T-cell (primary cell): ENCODE measurements at places on chromosomes 11 and 22. TPM values are rescaled to one million over a fixed set of nuclear protein-coding genes. Genes with fewer than 3 reads are reported as not detected.
A peak's percentile ranks its signal among the peaks of the same experiment; 100 is the strongest.

DNA sequence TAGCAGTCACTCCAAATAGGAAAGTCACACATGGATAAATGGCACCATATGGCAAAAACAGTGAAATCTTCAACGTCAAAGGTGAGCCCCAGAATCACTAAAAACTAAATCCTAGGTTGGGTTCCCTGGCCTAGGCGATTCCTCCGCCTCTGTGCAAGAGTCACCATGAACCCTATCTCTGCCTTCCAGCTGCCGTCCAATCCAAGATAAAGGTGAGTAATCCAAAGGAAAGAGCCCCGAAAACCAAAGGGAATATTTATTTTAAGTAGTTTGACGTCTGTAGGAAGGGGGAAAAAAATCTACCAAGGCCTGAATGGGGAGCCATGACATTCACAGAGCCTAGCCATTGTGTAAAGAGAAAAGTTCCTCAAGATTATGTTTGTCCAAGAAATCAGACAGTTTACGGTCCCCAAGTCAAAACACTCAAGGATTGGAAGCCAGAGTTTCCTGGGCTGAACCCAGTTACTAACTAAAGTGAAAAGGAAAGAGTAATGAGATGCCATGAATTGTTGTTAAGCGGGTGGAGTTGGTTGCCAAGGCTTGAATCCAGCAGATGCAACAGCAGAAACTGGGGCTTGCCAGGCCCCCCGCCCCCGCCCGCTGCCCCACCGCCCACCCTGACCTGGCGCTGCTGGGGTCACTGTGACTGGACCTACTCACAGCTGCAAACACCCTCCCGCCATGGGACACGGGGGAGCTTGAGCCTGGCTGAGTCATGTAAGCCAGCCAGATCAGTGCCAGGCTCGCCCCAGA is 39.7 kb upstream of the ETS1 start:
- H3K4me3 ChIP-seq: no peak overlapping the region
- DNase-seq: no peak
- H3K27me3 ChIP-seq: no peaks in the 10 kb centered on the region
- H3K4me1 ChIP-seq: peaks cover 84% of the 10 kb centered on the region
- H3K36me3 ChIP-seq: no peaks in the 10 kb centered on the region

The TPBGL gene
- total RNA-seq: 0.47 TPM

The KCNQ1 gene
- 32.9 TPM for total RNA-seq

The C11orf87 gene
- not detected for total RNA-seq

- no peaks in the 10 kb centered on the region for H3K36me3 ChIP-seq
- no peak overlapping the region for H3K27ac ChIP-seq
- H3K4me3 ChIP-seq: no peak overlapping the region
- no peaks in the 10 kb centered on the region for H3K4me1 ChIP-seq
- no peaks in the 10 kb centered on the region for H3K27me3 ChIP-seq
- no peak for DNase-seq
Observed at GRCh38 chr11:123211149-123211852, 16.3 kb upstream of the CLMP start.

DNA sequence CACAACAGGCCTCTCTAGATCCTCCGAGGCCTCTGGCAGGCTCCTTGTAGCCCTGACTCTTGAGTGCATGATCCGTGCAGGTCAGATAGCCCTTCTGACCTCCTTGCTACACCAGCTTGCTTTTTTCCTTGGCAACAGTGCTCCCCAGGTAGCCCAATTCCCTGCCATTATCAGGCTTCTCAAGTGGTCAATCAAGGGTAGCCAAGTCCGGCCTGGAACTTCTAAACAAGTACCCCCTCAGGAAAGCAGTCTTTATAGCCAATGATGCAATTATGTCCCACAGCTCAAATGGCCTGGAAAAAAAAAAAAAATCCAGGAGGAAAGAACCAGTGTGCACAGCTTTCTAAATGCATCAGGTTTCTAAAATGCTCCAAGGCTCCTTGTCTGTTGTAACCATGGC is 59.8 kb downstream of the TENM4 start:
- no peak overlapping the region for H3K27ac ChIP-seq
- H3K4me1 ChIP-seq: no peaks in the 10 kb centered on the region
- H3K27me3 ChIP-seq: no peaks in the 10 kb centered on the region
- no peak overlapping the region for H3K4me3 ChIP-seq
- DNase-seq: no peak

DNA sequence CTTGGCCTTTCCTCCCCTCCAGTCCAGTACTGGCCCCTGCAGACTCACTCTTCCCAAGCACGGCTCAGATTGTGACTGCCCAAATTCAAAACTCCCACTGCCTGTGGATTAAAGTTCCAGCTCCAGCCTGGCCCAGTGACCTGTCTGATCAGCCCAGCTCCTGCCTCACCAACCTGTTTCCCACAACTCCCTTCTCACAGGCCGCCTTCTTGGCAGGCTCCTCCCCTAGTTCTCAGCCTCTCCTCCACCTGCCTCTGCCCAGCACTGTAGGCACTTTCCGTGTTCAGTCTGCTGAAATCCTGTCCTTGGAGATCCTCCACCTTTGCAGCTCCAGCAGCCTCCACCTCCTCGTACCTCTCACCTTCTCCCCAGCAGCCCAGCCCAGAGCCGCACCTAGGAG is 68.6 kb downstream of the MICAL2 start:
- H3K27ac ChIP-seq: no peak overlapping the region
- no peak overlapping the region for H3K4me3 ChIP-seq
- no peak for DNase-seq
- H3K4me1 ChIP-seq: no peaks in the 10 kb centered on the region
- H3K36me3 ChIP-seq: no peaks in the 10 kb centered on the region

GRCh38 chr22:47202819-47203553 is 440.5 kb downstream of the TBC1D22A start:
- no peak overlapping the region for H3K27ac ChIP-seq
- H3K4me1 ChIP-seq: no peaks in the 10 kb centered on the region
- H3K4me3 ChIP-seq: no peak overlapping the region

DNA sequence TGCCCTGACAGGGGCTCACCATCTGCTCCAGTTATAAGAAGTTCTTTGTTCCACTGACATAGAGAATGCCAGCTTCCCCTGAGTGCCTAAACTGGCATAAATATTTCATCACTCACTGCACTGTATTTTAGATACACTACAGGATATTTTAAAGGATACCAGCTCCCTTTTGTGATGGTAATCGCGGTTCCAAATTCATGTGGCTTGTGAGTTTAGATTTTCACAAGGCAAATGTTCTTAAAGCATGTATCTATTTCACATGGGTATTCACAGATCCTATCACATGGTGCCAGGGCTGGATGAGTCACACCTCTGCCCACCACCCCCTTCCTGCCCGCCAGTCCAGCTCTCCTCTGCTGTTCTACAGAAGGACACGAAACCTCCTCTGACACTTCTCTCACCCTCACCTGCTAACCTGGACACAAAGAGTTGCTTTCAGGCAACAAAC is 105.5 kb downstream of the KCNC1 start:
- H3K36me3 ChIP-seq: peaks cover 3% of the 10 kb centered on the region
- H3K4me3 ChIP-seq: no peak overlapping the region
- H3K4me1 ChIP-seq: no peaks in the 10 kb centered on the region
- H3K27ac ChIP-seq: no peak overlapping the region

- H3K27ac ChIP-seq: no peak overlapping the region
- no peaks in the 10 kb centered on the region for H3K36me3 ChIP-seq
- DNase-seq: no peak
- peak overlapping the region; percentile 38 for H3K4me3 ChIP-seq
- peaks cover 49% of the 10 kb centered on the region for H3K27me3 ChIP-seq
Observed at GRCh38 chr11:8020244-8020597, 33.1 kb downstream of the EIF3F start.

The ST13 gene
- 135 TPM for total RNA-seq

- no peak for DNase-seq
- no peak overlapping the region for H3K27ac ChIP-seq
- no peaks in the 10 kb centered on the region for H3K27me3 ChIP-seq
- no peak overlapping the region for H3K4me3 ChIP-seq
- peaks cover 3% of the 10 kb centered on the region for H3K4me1 ChIP-seq
Observed at GRCh38 chr22:18021431-18021830, 2.9 kb downstream of the MICAL3 start.

- peaks cover 9% of the 10 kb centered on the region for H3K4me1 ChIP-seq
- DNase-seq: no peak
- H3K27ac ChIP-seq: no peak overlapping the region
Observed at GRCh38 chr22:44459041-44459440, 39.0 kb downstream of the RTL6 start.

The BARX2 gene
- total RNA-seq: not detected

The STK33 gene
- total RNA-seq: 1.3 TPM

- H3K4me3 ChIP-seq: no peak overlapping the region
- H3K4me1 ChIP-seq: peaks cover 4% of the 10 kb centered on the region
- no peak for DNase-seq
- no peak overlapping the region for H3K27ac ChIP-seq
- H3K27me3 ChIP-seq: no peaks in the 10 kb centered on the region
- no peaks in the 10 kb centered on the region for H3K36me3 ChIP-seq
Observed at GRCh38 chr11:95434009-95434408, 203.0 kb upstream of the SESN3 start.

DNA sequence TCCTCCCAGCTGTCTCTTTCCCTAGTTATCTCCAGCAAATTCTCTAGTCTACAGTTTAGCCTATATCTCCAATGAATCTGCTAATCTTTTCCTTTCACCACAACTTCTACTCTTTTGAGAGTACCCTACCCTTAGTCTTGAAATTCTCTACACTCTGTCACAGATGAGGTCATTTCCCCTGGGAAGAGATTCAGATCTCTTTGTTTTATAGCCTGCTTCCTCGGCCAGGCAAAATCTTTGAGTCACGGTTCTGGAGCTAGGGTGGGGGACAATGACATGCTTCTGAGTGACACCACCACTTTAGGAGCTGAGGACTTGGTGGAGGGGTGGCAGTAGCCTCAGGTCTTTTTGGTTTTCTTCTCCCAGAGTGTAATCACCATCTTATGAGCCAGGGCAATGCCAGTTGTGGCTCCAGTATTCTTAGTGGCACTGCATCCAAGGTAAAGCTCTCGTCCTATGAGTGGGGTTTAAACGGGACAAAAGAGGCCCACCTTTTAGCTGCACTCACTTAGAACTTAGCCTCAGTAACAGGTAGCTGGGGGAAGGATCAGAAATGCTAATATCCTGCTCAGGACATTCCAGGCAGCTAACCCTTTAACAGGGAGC is 98.5 kb upstream of the RRM1 start:
- H3K27ac ChIP-seq: no peak overlapping the region
- no peak overlapping the region for H3K4me3 ChIP-seq
- no peaks in the 10 kb centered on the region for H3K27me3 ChIP-seq

DNA sequence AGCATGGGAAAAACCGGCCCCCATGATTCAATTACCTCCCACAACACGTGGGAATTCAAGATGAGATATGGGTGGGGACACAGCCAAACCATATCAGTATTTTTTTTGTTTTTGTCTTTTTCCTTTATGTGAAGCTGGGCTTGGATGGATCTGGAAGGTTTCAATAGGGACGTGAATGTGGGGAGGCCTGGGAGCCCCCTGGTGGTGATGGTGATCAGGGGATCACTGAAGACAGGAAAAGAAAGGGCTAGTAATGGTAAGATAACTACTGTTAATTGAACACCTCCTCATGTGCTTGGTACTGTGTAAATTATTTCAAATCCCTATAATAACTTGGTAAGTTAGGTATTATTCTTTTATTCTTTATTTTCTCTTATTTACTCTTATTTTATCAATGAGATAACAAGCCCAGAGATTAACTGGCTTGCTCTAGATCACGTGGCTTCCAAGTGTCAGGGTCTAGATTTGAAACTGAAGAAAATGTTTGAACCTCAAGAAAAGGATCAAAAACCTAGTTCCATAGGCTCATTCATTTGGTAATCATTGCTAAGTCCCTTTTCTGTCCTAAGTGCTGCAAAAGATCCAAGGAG is 364.2 kb downstream of the TENM4 start:
- peaks cover 8% of the 10 kb centered on the region for H3K27me3 ChIP-seq
- H3K36me3 ChIP-seq: no peaks in the 10 kb centered on the region
- H3K27ac ChIP-seq: no peak overlapping the region

GRCh38 chr11:93028960-93029522 is 59.6 kb downstream of the MTNR1B start:
- H3K27ac ChIP-seq: no peak overlapping the region
- H3K36me3 ChIP-seq: no peaks in the 10 kb centered on the region
- DNase-seq: no peak
- no peaks in the 10 kb centered on the region for H3K4me1 ChIP-seq
- no peak overlapping the region for H3K4me3 ChIP-seq

The TEX12 gene
- 0.70 TPM for total RNA-seq

GRCh38 chr11:82883853-82884252 is 16.4 kb downstream of the PRCP start:
- H3K36me3 ChIP-seq: no peaks in the 10 kb centered on the region
- no peaks in the 10 kb centered on the region for H3K27me3 ChIP-seq
- DNase-seq: no peak
- no peaks in the 10 kb centered on the region for H3K4me1 ChIP-seq

The ESAM gene
- total RNA-seq: 2.2 TPM

GRCh38 chr11:12677131-12677530 is 2.9 kb downstream of the TEAD1 start:
- no peak for DNase-seq
- peaks cover 32% of the 10 kb centered on the region for H3K27me3 ChIP-seq
- no peaks in the 10 kb centered on the region for H3K36me3 ChIP-seq
- H3K27ac ChIP-seq: no peak overlapping the region

- DNase-seq: no peak
- H3K27ac ChIP-seq: no peak overlapping the region
- H3K4me1 ChIP-seq: no peaks in the 10 kb centered on the region
- no peak overlapping the region for H3K4me3 ChIP-seq
Observed at GRCh38 chr11:106477776-106478175, 400.3 kb downstream of the AASDHPPT start.

DNA sequence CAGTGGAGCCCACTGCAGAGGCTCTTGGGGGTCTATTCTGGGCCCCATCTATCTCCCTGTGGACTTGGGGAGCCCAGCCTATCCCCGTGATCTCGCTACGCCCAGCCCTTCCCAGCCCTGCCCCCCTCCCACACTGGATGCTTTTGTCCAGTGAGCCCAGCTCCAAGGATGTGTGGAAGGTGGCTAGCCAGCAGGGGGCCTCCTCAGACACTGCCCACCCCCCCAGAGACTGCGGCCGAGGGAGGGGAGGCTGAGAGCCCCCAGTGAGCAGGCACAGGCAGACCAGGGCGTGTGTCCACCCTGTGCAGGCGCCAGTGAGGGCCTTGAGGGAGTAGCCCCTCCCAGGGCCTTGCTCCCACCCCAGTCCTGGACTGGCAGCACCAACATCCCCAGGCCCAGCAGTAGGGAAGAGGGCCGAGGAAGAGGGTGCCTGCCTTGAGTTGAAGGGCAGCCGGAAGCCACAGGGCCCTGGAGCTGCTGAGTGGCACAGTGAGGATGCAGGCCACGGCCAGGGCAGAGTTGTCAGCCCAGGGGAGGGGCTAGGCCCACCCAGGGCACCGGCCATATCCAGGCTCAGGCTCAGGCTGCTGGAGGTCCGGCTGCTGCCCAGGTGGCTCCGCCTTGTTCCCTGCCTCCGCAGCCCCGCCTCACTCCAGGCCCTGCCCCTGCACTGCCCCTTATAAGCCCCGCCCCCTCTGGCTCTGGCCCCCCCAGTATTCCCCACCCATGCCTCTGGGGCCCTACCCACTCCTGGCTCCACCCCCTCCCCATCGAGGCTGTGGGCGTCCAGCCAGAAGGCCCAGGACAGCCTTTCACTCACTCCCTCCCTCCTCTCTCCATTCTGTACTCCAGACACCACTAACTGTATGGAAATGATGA is 28.0 kb downstream of the MOB2 start:
- H3K4me3 ChIP-seq: no peak overlapping the region
- H3K36me3 ChIP-seq: no peaks in the 10 kb centered on the region
- H3K27me3 ChIP-seq: no peaks in the 10 kb centered on the region
- peaks cover 4% of the 10 kb centered on the region for H3K4me1 ChIP-seq
- DNase-seq: no peak
- no peak overlapping the region for H3K27ac ChIP-seq

The KCNA4 gene
- not detected for total RNA-seq
